Urinary bladder (tissue), 4 donors: ENCODE measurements at places on chromosomes 1 and 21. TPM values are rescaled to one million over a fixed set of nuclear protein-coding genes. Genes with fewer than 3 reads are reported as not detected.

The NHLH1 gene
- 0.05 TPM for polyA plus RNA-seq

The TBX15 gene
- 0.38 TPM for polyA plus RNA-seq

The NPHP4 gene
- polyA plus RNA-seq = 5.1 TPM

The ACTL8 gene
- polyA plus RNA-seq = not detected

The FCGR2B gene
- polyA plus RNA-seq = 25.3 TPM

The PDPN gene
- 96.8 TPM for polyA plus RNA-seq

The RGS4 gene
- polyA plus RNA-seq = 4.0 TPM

The S100A7 gene
- not detected for polyA plus RNA-seq

The NBPF4 gene
- not detected for polyA plus RNA-seq

The LCE3D gene
- polyA plus RNA-seq = not detected

The PHLDA3 gene
- polyA plus RNA-seq = 134 TPM

The EPHA8 gene
- polyA plus RNA-seq = not detected

The TMEM125 gene
- polyA plus RNA-seq = 0.47 TPM

The DCST1 gene
- polyA plus RNA-seq = not detected

The TAS1R1 gene
- 0.06 TPM for polyA plus RNA-seq

The TATDN3 gene
- 13.1 TPM for polyA plus RNA-seq

The EFNA1 gene
- 44.6 TPM for polyA plus RNA-seq

The NTRK1 gene
- 1.0 TPM for polyA plus RNA-seq

The CFH gene
- polyA plus RNA-seq = 411 TPM

The CFHR5 gene
- polyA plus RNA-seq = 0.05 TPM

The ZBTB8B gene
- 0.04 TPM for polyA plus RNA-seq

The METTL25B gene
- 32.6 TPM for polyA plus RNA-seq

The PTPRU gene
- polyA plus RNA-seq = 17.1 TPM

The HSD3B2 gene
- polyA plus RNA-seq = not detected

The CD48 gene
- 7.5 TPM for polyA plus RNA-seq

The RPS6KA1 gene
- polyA plus RNA-seq = 7.7 TPM

The TLCD4 gene
- polyA plus RNA-seq = 7.1 TPM

The BMP8B gene
- polyA plus RNA-seq = 1.5 TPM

The PLXNA2 gene
- 20.0 TPM for polyA plus RNA-seq

The RCOR3 gene
- 31.6 TPM for polyA plus RNA-seq

The KLHDC8A gene
- polyA plus RNA-seq = 0.28 TPM

The PLA2G2D gene
- polyA plus RNA-seq = not detected

The GUCA2B gene
- polyA plus RNA-seq = not detected

The IL12RB2 gene
- polyA plus RNA-seq = 0.32 TPM

The NASP gene
- polyA plus RNA-seq = 115 TPM

The PLPP3 gene
- polyA plus RNA-seq = 263 TPM

The PODN gene
- 224 TPM for polyA plus RNA-seq

The PIK3R3 gene
- 24.7 TPM for polyA plus RNA-seq

The APOBEC4 gene
- not detected for polyA plus RNA-seq

The SPRR2F gene
- not detected for polyA plus RNA-seq

The CHIA gene
- not detected for polyA plus RNA-seq

The TTC3 gene
- 56.5 TPM for polyA plus RNA-seq

The DAB1 gene
- polyA plus RNA-seq = 0.86 TPM

The PCSK9 gene
- polyA plus RNA-seq = 0.09 TPM

The PTPN22 gene
- 1.2 TPM for polyA plus RNA-seq

The OXCT2 gene
- polyA plus RNA-seq = 0.68 TPM

The LCE2C gene
- polyA plus RNA-seq = not detected

The CTSE gene
- 0.72 TPM for polyA plus RNA-seq

The FCRL1 gene
- 0.10 TPM for polyA plus RNA-seq
